Astrocyte of the cerebellum (primary cell): ENCODE measurements at places on chromosomes 7 and 10.

DNA sequence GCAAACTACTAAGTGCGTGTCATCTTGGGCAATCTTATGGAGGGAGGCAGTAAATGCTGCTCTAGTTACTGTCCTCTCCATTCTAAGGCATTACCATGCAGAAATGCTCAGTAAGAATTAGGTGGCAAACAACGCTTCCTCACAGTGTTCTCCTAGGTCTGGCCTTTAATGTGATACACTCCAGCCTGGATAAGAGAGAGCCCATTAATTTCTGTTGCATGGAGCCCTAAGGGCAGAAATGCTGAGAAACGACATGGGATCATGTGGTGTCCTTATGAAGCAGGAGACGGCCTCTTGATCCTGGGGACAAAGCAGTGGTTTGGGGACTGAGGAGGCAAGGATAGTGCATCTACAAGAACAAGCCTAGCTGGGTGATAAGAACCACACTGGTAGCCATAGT is 44.0 kb downstream of the SLC25A13 start:
- DNase-seq, result no peak

DNA sequence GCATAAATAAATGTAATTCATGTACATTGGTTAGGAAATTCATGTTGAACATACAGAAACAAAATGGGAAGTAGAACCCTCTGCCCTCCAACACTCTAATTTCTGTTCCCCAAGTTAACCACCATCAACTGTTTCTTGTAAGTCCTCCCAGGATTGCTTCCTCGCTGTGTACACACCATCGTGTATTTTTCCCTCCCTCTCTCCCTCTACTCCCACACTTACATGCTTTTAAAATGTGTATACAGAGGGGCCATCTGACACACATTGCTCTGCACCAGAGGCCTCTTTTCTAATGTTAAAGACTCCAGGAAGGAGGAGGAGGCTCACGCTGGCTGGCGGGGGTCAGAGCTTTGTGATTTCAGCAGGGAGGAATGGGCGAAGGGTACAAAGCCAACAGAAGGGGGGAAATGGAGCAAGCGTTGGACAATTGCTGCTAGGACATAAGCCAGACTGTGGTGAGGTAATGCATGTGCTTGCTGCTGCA is 1.9 kb upstream of the EPHA1 start:
- DNase-seq, result no peak

DNA sequence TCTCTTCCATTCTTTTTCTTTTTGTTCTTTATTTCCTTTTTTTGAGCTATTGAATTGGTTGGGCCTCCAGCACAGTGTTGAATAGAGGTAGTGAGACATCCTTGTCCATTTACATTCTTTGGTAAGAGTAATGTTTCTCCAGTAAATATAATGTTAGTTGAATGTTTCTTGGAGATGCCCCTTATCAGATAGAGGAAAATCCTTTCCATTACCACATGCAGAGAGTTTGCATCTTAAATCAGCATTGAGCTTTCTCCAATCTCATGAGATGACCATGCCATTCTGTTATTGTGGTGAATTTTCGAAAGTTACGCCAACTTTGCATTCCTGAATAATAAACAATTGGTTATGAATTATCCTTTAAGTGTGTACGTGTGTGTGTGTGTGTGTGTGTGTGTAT is 127.7 kb downstream of the DNAH11 start:
- DNase-seq, result no peak

GRCh38 chr10:59098831-59099452 is 77.5 kb upstream of the PHYHIPL start:
- DNase-seq, result peak; percentile 51

DNA sequence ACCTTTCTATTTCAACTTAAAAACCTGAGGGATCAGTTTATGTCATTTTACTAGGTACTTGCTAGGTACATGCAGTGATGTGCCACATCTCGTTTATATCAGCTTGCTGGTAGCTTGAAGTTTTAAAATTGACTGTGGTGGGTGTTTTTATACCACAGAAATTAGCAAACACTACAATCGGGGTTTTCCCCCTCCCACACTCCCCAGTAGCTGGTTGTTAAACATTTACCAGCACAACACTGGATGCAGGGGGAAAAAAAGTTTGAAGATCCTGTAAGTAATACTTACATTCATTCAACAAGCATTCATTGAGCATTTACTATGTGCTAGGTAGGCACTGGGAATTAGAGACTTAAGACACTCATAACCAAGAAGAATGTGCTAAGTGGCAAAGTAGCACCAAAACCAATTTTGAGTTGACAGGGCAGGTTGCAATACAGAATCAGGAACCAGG is 32.6 kb downstream of the USP6NL start:
- DNase-seq, result no peak
